Amygdala (tissue), 56 donors: ENCODE measurements at places on chromosomes 13 and 19.

DNA sequence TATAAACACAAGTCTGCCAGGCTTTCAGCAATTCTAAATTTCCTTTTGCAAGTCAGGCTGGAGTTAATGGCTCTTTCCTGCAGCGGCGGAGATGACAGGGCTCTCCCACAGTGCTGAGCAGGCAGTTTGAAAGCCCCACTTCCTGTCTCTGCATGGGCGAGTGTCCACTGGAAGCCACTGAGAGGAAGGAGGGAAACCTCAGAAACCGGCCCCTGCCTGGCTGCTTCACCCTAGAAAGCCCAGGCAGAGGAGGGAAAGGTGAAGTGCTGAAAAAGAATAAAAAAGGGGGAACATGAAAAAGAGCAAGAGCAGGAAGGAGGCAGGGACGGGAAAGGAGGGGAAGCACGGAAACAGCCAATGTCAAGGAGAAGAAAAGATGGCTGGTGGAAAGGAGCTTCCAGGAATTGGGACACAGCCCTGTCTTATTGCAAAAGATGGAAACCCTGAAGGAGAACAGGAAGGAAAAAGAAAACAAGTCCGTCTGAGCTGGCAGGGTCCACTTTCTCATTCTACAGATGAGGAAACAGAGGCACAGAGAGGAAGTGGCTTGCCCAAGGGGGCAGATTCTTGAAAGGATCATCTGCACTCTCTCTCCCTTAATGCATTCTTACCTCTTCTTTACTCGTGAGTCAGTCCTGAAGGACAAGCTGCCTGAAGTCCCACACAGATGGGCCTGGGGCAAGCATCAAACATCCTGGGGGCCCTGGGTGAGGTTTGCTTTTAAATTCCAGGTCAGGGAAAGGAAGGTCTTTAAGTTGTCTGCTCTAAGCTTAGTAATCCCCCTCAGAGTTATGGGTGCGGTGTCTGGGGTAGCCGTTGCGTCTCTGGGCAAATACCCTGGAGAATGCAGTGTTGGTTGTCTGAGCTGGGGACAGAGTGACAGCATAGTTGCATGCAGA lies 38.8 kb upstream of the ALOX5AP start:
- no peak for DNase-seq

- DNase-seq, result no peak
These were observed 57.5 kb upstream of the HMGB1 start for GRCh38 chr13:30523211-30523610.

DNA sequence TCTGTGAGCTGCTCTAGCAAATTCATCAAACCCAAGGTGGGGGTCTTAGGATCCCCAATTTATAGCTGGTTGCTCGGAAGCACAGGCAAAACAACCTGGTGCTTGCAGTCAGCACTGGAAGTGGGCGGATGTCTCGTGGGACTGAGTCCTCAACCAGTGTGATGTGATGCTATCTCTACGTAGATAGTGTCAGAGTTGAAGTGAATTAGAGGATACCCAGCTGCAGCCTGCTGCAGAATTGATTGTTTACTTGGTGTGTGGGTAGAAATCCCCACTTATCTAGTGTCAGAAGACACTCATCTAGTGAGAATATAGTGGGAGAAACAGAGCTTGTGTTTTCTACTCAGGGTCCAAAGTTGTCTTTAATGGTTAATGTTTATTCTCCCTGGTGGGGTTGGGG lies 63.3 kb downstream of the CBY2 start:
- no peak for DNase-seq

DNA sequence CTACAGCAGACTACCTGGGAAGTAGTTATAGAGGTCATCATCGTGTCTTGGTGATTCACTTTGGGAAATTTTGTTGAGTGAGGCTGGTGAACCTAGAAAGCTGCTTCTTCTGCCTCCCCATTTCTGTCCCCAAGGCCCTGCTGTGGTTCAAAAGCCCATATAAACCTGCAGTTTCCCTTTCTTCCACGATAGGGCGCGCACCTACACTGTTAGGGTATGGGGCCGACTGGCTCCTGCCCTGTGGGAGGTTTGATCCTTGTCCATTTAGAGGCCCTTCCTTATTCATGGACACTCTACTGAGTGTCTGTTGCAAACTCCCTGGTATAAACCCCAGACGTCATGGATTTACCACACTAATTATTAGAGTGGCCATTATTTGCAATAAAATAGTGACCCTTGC lies 191.8 kb downstream of the GGACT start:
- DNase-seq, result no peak

DNA sequence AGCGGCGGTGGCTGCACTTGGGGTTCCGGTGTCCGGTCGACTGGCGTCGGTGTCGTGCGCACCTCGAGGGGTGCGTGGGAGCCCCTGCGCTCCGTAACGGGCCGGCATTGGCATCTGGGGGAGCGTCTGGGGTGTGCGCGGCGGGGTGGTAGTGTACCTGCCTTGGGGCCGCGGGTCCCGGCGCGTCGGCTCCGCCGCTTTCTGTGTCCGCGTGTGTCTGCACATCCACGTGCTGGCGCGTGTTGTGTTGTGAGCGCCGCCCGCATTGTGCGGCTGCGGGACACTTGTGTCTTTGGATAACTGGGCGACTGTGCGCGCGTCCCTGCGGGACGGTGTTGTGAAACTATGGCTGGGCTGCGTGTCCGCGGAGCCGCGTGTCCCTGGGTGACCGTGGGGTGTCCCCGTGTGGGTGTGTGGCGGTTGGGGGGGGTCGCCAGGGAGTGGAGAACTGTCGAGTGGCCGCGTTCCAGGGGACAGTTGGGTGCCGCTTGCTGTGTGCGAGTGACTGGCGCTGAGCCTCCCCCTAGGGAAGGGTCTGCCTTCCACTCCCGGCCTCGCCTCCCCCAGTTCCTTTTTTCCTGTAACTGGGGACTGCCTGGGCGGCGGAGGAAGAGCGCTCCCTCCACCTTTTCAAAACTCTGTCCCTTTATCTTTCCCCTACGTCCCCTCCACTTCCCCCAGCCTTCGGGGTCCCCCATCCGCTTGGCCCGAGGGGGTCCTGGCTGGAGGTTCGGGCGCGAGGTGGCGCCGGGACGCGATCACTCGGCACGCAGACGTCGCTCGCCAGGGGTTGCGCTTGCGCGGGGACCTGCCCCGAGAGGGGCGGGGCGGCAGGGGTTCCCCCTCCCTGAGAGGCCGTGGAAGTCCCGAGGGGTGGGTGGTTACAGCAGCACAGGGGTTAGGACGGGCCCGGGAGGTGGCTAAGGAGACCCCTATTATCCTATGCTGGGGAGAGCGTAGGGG lies 5.7 kb upstream of the NFIC start:
- DNase-seq, result peak; percentile 74

DNA sequence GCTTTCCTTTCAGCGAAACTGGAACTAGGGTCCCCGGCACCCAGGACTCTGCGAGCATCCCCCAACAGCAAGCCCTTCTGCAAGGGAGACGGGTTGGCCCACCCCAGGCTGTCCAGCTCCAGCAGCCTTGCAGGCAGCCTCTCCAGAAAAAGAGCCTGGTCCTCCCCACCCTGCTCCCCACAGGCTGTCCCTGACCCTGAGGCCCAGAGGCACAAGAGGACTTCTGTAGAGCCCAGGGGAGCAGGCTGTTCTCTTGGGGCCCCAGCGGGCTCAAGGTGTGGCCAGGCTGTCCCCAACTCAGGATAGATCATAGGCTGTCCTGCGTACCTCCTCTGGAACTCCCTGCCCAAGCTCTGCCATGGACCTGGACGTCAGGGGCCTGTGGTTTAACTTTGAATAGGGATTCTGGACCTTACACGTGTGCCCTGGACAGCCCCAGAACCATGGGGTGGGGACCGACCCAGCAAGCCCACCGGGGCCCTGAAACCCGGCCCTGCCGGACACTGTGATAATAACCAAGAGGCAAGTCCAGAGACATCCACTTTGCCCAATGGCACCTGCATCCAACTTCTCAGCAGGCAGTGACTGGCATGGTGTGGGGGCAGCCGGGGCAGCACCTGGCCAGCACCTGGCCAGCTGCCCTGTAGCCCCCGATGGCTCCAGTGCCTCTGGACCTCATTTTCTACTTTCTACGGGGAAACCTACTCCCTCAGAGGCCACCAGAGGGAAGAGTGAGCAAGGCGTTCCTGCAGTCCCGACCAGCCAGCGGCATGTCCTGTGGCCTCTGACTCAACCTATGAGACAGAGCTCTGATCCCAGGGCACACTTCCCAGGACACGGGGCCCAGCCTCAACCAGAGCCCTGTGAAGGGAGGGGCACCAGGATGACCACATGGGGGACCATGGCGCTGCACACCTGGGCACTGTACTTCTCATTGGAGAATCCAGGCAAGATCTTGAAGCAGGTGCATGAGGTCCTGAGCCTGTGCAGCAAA lies 50.9 kb upstream of the TPM4 start:
- DNase-seq, result no peak

DNA sequence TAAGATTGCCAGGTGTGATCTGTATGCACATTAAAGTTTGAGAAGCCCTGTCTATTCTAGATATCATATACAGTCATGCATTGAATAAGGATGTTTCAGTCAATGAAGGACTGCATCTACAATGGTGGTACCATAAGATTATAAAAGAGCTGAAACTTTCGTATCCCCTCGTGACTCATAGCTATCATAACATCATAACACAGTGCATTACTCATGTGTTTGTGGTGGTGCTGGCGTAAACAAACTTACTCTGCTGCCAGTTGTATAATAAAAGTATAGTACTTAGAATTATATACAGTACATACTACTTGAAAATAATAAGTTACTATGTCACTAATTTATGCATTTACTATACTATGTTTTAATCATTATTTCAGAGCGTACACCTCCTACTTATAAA lies 489.3 kb downstream of the GPC6 start:
- no peak for DNase-seq

- no peak for DNase-seq
These were observed 5.8 kb downstream of the NDUFA3 start for GRCh38 chr19:54108496-54108895.

- DNase-seq, result no peak
These were observed 14.6 kb downstream of the ZNF254 start for GRCh38 chr19:24101459-24102115.

GRCh38 chr13:75443356-75443958 lies 38.5 kb downstream of the TBC1D4 start:
- no peak for DNase-seq

- no peak for DNase-seq
These were observed 180.6 kb downstream of the FOXO1 start for GRCh38 chr13:40485611-40486517.

DNA sequence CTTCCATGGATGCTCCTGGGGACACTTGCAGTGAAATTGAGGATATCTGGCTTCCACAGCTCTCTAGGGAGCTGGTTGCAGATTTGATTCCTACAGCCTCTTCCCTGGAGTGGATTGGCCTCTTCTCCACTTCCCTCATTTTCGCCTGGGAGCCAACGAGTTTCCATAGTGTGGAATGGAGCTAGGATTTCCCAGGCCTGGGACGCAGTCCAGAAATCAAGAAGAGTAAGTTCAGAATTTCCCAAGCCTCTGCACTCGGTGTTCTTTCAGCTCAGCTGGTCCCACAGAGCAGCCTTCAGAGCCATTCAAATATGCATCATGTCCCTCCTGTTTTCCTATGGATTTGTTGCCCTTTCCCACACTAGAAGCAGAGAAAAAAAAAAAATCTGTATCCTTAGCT lies 68.2 kb downstream of the RAP2A start:
- DNase-seq, result no peak

DNA sequence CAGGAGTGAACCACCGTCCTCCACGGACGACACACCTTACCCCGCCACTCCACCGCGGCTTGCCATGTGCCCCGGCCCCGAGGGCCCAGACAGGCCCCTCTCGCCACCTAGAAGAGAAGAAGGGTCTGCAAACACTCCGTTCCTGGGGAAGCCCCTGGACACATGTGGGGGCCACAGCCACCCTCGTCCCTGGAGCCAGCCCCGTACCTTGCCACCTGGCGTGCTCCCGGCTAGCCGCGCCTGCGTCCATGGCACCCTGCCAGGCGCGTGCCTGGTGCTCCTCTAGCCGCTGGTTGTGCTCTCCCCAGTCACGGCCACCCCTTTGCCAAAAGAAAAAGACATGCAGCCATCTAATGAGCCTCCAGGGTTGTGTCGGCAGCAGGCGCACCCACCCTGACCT lies 19.9 kb upstream of the TINCR start:
- no peak for DNase-seq

- no peak for DNase-seq
These were observed 65.2 kb upstream of the ZNF599 start for GRCh38 chr19:34838248-34838647.
